ENCODE measurements at places on chromosomes 4 and X.

GRCh38 chrX:13662355-13662791 is 9.4 kb downstream of the TCEANC start:
- peak; percentile 7 for DNase-seq

- DNase-seq = peak; percentile 85
These were observed 40.2 kb downstream of the SH3KBP1 start for GRCh38 chrX:19846995-19847790.

DNA sequence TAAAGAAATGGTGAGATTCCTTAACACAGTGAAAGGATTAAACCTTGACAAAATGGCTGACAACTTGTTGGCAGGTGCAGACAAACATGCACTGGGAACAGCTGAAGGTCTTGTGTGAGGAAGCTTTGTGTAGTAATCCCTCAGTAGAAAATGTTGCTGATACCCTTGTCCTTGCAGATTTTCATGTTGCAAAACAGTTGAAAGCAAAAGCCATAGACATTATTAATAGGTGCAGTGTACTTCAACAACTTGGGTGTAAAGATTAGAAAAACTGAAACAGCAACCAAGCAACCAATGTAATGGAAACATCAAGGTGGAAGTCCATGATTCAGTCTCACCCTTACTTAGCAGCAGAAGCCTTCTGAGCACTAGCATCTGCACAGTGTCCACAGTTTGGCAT is 29.8 kb downstream of the UGT2B7 start:
- DNase-seq = no peak

DNA sequence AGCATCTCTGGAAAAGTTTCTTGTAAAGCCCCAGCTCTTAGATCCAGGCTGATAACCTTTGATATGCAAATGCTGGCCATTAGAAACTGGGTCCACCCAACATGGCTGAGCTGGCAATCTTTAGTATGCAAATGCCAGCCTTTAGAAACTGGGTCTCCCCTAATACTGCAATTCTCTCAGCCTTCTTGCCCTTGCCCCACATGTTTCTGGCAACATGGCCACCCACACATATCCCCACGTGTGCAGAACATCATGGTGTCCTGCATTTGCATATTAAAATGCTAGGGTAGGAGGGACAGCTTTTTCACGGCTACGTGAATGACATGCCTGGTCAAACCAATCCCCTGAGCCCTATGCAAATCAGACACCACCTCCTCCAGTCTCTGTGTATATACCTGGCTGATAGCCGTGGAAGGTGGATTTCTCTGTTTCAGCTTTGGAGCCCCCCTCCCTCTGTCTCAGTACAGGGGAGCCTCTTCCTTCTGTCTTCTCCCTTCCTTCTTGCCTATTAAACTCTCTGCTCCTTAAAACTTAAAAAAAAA is 344.0 kb upstream of the NWD2 start:
- no peak for DNase-seq

GRCh38 chr4:128715616-128716015 is 93.9 kb upstream of the JADE1 start:
- peak; percentile 60 for DNase-seq

DNA sequence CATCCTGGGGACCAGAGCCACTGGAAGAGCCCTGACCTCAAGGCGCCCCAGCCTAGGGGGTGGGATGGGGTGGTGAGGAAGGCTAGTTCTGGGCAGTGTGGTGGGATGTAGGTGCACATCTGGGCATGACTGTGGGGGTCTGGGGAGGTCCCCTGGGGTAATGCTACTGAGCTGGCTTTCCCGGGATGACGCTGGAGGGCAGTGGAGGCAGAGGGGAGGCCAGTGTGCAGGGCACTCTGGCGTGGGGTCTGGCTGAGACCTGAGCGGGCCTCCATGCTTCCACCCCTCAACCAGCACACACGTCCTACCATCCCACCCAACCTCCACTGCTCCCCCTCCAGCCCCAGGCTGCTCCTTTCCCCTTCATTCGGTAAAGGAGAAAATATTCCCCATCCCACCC is 4.8 kb upstream of the SH3BP2 start:
- no peak for DNase-seq

- peak; percentile 27 for DNase-seq
These were observed 24.3 kb upstream of the CD38 start for GRCh38 chr4:15753786-15754185.

DNA sequence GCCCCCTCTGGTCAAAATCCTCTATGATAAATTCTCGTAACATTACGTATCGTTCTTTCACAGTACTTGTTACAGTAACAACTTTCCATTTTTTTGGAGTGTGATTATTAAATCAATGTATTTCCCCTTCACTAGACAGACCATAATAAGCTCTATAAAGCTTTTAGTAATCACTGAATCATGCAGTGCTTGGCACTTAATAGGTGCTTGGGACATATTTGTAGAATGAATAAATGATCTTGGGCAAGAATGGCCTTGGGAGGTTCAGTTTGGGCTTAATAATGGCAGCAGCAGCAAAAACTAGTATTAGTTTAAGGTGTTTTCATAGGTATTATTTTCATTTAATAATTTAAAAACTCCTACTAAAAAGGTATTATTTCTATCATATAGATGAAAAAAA is 33.4 kb upstream of the SFRP2 start:
- DNase-seq = no peak

Measured in fibroblast of skin of scalp (primary cell).